ENCODE measurements at places on chromosomes 4 and X.

DNA sequence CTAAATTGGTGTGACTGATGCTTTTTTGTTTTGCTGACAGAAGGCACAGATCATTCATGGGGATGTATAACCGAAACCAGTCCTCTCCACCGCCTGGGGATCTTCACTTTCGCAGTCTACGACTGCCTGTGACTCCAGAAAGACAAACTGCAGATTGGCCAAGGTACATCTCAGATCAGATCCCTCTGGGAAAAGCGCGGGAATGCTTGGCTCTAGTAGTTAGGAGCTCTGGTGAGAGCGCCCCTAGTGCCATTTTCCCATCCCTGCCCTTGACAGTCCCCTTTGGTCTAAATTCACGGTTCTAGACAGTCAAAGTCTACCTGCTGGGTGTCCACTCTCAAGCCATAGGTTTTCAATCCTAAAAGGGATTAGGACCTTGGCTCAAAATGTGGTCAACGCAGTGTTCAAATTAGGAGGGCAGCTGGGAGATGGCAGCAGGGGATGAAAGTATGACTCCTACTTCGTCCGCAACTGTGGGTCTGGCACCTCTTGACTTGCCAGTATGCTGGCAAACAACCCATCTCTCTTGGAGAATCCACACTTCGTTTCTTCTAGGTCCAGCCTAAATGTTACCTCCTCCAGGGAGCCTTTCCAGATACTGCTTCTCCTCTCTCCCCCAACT is 6.9 kb upstream of the HAND2 start:
- DNase-seq = no peak

GRCh38 chrX:24423960-24424359 is 41.1 kb upstream of the PDK3 start:
- no peak for DNase-seq

DNA sequence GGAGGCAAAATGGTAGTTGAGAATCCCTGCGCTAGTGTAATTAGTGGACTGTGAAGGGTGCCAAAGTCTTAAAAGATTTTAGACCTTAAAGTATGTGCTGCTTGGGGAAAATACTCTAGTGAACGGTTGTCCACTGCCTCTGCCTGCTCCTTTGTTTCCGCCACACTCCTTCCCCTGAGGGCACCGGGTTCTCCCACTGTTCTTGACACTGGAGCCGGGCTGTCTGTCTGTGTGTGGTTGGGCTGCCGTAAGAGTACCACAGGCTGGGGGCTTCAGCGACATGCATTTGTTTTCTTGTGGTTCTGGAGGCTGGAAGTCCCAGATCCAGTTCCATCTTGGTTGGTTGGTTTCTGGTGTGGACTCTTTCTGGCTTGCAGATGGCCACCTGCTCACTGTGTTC is 76.2 kb downstream of the CLDN34 start:
- no peak for DNase-seq

DNA sequence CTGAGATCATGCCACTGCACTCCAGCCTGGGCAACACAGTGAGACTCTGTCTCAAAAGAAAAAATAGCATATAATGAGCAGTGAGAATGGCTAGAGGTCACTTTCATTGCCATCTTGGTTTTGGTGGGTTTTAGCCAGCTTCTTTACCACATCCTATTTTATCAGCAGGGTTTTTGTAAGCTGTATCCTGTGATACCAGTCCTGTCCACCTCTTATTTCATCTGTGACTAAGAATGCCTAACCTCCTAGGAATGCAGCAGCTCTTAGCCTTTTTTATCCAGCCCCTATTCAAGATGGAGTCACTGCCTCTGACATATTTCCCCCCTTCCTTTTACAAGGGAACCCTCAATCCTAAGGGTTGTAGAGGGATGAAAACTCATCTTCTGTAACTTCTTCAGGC is 26.1 kb upstream of the IGFBP7 start:
- no peak for DNase-seq

GRCh38 chr4:8540586-8540985 is 39.6 kb upstream of the GPR78 start:
- DNase-seq = no peak

GRCh38 chr4:187995322-187996207 is at the start of gene ZFP42:
Gene ZFP42, plus strand, starts transcription at chr4:187995771. Its CDS starts 7,037 bp downstream, at chr4:188002808.
- no peak for DNase-seq

- DNase-seq = peak; percentile 36
These were observed at the start of gene LRAT for GRCh38 chr4:154743683-154744340. Gene LRAT, plus strand, starts transcription at chr4:154744000. Its CDS starts 327 bp downstream, at chr4:154744327.

Data from NCI-H1417 treated with DMSO at 0.1 percent for 48 hours (cell line).